ENCODE measurements at places on chromosomes 6 and 20.

- no peak for DNase-seq
These were observed 14.5 kb downstream of the BTBD9 start for GRCh38 chr6:38625217-38625616.

- DNase-seq, result no peak
These were observed 16.3 kb upstream of the ARFGEF3 start for GRCh38 chr6:138145402-138145801.

DNA sequence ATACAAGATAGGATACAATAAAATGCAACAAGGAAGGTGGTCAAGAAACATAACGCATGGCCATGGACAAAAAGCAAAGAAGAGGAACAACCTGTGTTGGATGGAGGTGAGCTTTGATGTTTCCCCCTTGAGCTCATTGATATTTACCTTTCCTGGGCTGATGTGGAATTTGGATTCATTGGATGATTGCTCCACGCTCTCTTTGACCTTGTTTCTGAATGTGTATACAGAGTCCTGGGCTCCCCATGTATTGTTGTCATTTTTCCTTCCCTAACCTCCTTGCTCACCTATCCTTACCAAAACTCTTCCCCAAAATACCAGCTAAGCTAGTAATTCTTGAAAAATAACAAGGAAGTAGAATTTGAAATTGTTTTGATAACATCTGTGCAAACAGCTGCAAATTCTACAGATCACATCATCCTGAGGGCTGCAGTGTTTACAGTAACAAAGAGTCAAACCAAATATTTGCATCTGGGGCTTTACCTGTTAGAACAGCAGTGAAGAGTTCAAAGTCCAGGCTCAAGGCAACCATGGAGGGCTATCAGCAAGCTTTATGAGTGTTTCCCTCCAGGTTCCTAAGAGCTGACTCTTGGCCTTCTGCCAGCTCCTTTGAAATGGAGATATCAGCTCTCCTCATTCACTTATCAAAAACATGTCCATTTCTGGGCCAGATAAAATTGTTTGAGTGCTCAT, 214.3 kb upstream of the MARCKS start:
- DNase-seq, result no peak

- no peak for DNase-seq
These were observed 114.1 kb upstream of the SNX9 start for GRCh38 chr6:157708933-157709332.

DNA sequence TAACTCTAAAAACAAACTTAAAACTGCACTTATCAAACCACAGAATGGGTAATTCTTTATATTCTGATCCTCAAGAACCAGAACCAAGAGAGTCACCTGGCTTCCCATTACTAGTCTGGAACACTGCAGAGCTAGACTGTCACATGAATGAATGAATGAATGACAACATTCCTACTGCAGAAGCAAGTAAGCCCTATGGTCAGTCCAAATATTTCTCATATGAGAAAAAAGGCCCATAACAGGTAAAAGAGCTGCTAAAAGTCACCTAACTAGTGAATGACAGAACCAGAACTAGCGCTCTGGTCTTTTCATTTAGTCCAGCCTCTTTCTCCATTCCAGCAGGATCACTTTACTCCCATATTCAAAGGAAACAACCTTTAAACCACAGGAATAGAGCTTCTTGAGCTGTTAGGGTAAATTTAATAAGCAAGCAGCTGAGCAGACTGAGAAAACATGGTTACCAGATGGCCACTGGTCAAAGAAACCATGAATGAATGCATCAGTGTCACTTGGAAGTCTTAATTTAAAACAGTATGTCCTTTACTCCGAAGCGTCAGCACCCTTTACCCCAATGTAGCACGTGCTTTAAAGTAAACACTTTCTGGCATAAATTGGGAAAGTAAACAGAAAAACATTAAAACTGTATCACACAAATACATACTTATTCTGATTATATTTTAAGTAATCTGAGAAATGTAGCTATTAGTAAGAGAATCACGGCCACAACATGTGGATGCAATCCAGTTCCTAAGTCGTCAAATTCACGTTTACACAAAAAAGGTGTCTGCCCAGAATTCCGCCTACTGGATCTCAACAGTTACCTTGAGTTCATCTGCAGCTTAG, 1.4 kb downstream of the PREP start:
- no peak for DNase-seq

- DNase-seq, result no peak
These were observed 50.0 kb downstream of the SGK1 start for GRCh38 chr6:134267917-134268361.

GRCh38 chr6:16754274-16754673, 7.0 kb downstream of the ATXN1 start:
- DNase-seq, result no peak

DNA sequence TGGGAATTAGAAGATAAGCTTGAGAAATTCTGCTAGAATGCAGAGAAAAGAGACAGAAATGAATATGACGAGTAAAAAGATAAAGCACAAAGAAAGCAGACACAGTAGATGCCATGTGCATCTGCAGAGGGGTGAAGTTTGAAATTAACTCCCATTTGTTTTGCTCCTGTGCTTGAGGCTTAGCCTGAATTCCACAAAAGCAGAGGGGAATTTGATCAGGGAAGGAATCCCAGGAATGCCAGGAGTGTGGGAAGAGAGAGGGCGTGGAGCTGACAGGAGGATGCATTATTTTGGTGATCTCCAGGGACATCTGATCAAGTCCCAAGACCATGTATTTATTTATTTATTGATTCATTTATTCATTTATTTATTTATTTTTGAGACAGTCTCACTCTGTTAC, 55.6 kb downstream of the SLC22A1 start:
- DNase-seq, result no peak

GRCh38 chr6:144586986-144587385, 301.9 kb downstream of the UTRN start:
- DNase-seq, result no peak

Measured in H54 (cell line).